ENCODE measurements at places on chromosomes 2 and 18. TPM values are rescaled to one million over a fixed set of nuclear protein-coding genes. Genes with fewer than 3 reads are reported as not detected.

GRCh38 chr2:40886655-40887054 lies 434.8 kb upstream of the SLC8A1 start:
- H3K4me3 ChIP-seq, result no peak overlapping the region
- no peak for DNase-seq
- H3K4me1 ChIP-seq, result no peaks in the 10 kb centered on the region
- H3K27ac ChIP-seq, result no peak overlapping the region
- H3K27me3 ChIP-seq, result no peaks in the 10 kb centered on the region

GRCh38 chr2:56680971-56681631 lies 497.3 kb downstream of the CCDC85A start:
- H3K4me3 ChIP-seq, result no peak overlapping the region
- H3K27me3 ChIP-seq, result no peaks in the 10 kb centered on the region
- H3K27ac ChIP-seq, result no peak overlapping the region

DNA sequence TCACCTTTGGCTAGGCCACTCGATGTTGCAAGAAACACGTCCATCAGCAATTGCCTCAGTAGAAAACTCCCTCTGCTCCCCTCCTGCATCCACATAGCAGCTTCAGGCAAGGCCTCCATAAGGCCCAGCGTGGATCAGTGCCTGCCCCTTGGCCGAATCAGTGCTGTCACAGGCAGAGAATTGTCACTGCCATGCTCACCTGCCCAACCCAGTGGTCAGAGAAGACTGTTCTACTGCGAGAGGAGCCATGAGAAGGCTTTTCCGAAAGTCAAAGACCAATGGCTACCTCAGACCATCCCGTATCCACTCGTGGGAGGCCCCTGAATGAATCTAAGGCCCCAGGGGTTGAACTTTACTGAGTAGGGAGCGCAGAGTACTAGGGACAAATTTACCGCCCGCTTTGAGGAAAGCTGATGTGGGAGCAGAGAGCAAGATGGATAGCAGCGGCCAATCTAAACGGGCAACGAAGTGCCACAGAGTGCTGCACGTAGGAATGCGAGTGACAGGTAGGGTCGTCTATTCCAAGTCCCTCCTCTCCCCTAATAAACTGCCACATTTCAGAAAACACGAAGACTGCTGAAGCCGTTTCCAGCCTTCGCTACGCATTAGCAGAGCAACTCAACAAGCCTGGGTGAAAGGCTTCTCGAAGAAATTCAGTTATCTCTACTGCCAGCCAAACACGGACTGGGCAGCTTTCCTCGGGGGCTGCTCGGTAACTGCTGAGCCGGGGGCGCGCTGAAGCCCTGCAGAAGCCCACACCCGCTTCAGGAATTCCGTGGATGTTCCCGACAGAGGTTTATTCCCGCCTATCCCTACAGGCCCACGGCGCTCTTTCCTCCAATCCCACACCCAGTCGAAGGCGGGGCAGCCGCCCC lies 968 bp upstream of the RALBP1 start:
- peaks cover 17% of the 10 kb centered on the region for H3K4me1 ChIP-seq
- peak overlapping the region; percentile 94 for H3K27ac ChIP-seq
- DNase-seq, result no peak
- H3K27me3 ChIP-seq, result peaks cover 3% of the 10 kb centered on the region

DNA sequence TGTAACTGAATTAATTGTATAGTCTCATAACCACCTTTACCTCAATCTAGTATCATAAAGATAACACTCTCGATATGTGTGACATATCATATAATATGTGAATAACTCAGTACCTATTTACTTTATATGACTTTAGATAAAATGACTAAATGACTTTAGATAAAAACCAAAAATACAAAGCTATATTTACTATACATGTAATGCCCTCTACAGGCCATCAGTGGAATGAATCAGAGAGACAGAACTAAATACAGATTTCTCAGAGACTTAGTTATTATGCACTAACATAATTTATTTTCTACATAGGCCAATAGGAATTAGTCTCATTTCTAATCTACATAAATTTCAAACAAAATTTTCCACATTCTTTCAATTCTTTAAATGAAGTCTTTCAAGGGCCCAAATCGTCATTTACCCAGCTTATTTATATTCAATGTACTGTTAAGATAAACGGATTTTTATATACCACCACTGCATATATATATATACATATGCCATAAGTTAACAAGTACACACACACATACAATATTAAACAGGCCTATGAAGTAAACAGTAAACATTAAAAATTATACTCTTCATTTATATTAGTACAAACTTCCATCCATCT lies 219.9 kb downstream of the EXOC6B start:
- no peak overlapping the region for H3K4me3 ChIP-seq
- H3K27me3 ChIP-seq, result no peaks in the 10 kb centered on the region
- H3K27ac ChIP-seq, result no peak overlapping the region
- H3K4me1 ChIP-seq, result peaks cover 18% of the 10 kb centered on the region
- DNase-seq, result no peak
- peaks cover 3% of the 10 kb centered on the region for H3K36me3 ChIP-seq

DNA sequence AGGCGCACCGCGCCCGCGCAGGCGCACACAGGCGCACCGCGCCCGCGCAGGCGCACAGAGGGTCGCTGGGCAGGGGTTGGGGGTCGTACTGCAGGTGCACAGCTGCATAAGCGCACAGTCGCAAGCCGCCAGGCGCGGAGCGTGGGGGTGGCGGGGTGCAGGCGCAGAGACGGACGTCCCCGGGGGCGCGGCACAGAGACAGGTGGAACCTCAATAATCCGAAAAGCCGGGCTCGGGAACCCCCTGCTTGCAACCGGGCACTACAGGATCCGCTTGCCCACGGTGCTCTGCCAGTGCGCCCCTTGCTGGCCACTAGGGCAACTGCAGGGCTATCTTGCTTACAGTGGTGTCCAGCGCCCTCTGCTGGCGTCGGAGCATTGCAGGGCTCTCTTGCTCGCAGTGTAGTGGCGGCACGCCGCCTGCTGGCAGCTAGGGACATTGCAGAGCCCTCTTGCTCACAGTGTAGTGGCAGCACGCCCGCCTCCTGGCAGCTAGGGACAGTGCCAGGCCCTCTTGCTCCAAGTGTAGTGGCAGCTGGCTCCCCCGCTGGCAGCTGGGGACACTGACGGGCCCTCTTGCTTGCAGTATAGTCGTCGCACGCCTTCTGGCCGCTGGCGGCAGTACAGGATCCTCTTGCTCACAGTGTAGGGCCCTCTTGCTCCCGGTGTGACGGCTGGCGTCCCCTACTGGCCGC lies 34.9 kb downstream of the FAM110C start:
- peaks cover 3% of the 10 kb centered on the region for H3K4me1 ChIP-seq
- no peak overlapping the region for H3K4me3 ChIP-seq
- H3K27me3 ChIP-seq, result peaks cover 11% of the 10 kb centered on the region
- H3K27ac ChIP-seq, result no peak overlapping the region
- peak; percentile 87 for DNase-seq

- no peak overlapping the region for H3K27ac ChIP-seq
- no peak overlapping the region for H3K4me3 ChIP-seq
- no peaks in the 10 kb centered on the region for H3K36me3 ChIP-seq
- DNase-seq, result no peak
Measured at GRCh38 chr2:145806546-145806945, 1286.6 kb upstream of the ZEB2 start.

DNA sequence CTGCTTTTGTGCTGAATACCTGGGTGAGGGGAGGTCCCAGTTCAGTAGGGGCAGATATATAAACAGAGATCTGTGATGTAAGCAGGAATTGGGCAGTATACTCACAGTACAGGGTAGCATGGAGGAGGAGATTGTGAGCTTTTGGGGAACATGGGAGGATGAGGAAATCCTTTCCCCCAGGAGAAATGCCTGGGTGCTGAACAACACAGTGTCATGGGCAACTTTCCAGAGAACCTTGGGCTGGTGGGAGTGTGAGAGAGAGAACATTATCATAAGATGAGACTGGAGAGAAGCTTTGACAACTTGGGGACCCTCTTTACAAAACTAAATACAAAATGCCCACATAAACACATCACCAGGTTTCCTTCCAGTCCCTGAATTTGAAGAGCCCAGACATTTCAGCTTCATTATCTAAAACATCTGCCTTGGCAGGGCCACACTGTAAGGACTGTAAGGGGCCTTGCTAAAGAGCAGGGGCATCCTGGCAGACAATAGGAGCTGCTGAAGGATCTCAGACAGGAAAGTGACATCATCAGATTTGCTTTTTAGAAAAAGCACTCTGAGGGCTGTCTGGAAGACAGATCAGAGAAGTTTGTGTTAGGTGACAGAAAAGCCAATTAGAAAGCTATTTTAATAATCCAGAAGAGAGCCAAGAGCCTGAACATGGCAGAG lies 303.1 kb upstream of the FBXO11 start:
- H3K27me3 ChIP-seq, result no peaks in the 10 kb centered on the region
- no peak overlapping the region for H3K27ac ChIP-seq
- no peaks in the 10 kb centered on the region for H3K36me3 ChIP-seq
- no peak overlapping the region for H3K4me3 ChIP-seq

- no peak overlapping the region for H3K27ac ChIP-seq
- H3K4me1 ChIP-seq, result no peaks in the 10 kb centered on the region
- no peaks in the 10 kb centered on the region for H3K27me3 ChIP-seq
- H3K4me3 ChIP-seq, result no peak overlapping the region
Measured at GRCh38 chr2:129237966-129238725, 741.3 kb upstream of the RAB6C start.

GRCh38 chr2:46748735-46749531 lies 166.7 kb downstream of the MCFD2 start:
- no peak overlapping the region for H3K4me3 ChIP-seq
- H3K36me3 ChIP-seq, result peaks cover 8% of the 10 kb centered on the region
- no peak overlapping the region for H3K27ac ChIP-seq
- no peaks in the 10 kb centered on the region for H3K27me3 ChIP-seq
- peaks cover 38% of the 10 kb centered on the region for H3K4me1 ChIP-seq
- DNase-seq, result no peak

- H3K36me3 ChIP-seq, result no peaks in the 10 kb centered on the region
- DNase-seq, result no peak
- H3K4me1 ChIP-seq, result peaks cover 2% of the 10 kb centered on the region
- H3K27me3 ChIP-seq, result peaks cover 2% of the 10 kb centered on the region
Measured at GRCh38 chr2:41966431-41966893, 81.4 kb upstream of the PKDCC start.

GRCh38 chr18:61992285-61992684 lies 99.5 kb upstream of the RNF152 start:
- no peaks in the 10 kb centered on the region for H3K36me3 ChIP-seq
- H3K4me3 ChIP-seq, result no peak overlapping the region
- peaks cover 6% of the 10 kb centered on the region for H3K4me1 ChIP-seq
- DNase-seq, result no peak
- no peak overlapping the region for H3K27ac ChIP-seq
- no peaks in the 10 kb centered on the region for H3K27me3 ChIP-seq

DNA sequence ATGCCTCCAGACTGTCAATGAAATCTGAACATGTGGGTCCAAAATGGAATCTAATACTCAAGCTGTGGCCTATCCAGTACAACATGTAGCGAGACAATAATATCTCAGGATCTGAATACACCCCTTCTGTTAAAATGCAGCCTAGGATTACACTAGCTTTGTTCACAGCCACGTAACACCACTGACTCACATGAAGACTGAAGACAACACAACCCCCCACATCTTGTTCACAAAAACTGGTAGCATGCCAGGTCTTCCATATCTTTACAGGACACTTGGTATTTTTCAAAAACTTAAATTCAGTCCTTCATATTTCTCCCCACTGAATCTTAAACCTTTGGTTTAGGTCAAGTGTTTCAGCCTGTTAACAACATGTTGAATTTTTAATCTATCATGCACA lies 84.2 kb downstream of the SLC8A1 start:
- peaks cover 1% of the 10 kb centered on the region for H3K27me3 ChIP-seq
- peaks cover 7% of the 10 kb centered on the region for H3K4me1 ChIP-seq
- H3K4me3 ChIP-seq, result no peak overlapping the region
- H3K36me3 ChIP-seq, result no peaks in the 10 kb centered on the region
- no peak overlapping the region for H3K27ac ChIP-seq
- DNase-seq, result no peak

DNA sequence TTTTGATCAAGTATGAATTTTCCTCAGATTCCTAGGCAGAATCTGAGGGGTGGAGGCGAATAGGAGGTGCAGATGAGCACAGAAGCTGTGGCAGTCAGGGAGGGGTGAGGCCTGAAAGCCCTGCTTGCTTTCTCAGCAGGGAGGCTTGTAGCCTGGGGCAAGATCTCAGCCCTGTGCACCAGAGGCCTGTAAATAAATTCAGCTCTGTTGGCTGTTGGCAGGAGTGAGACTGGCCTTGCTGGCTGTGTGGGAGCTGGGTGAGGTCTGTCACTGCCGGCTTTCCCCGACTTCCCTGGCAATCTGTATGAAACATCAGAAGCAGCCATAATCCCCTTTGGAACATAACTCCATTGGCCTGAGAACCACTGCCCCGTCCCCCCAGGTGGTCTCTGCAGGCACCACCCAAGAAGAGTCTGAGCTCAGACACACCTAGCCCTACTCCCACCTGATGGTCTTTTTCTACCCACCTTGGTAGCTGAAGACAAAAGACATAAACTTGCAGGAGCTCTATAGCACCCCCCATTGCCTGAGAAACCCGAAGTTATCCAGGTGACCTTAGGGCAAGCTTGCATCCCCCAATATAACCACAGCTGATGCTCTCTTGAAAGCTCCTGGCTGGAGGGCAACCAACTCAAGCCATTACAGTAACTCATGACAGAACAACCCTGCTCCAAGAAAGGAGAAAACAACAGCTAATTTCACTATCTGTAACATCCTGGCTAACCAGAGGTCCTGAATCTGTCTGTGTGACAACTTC lies 32.3 kb downstream of the EVA1A start:
- H3K27me3 ChIP-seq, result peaks cover 14% of the 10 kb centered on the region
- no peak overlapping the region for H3K27ac ChIP-seq
- no peaks in the 10 kb centered on the region for H3K36me3 ChIP-seq

DNA sequence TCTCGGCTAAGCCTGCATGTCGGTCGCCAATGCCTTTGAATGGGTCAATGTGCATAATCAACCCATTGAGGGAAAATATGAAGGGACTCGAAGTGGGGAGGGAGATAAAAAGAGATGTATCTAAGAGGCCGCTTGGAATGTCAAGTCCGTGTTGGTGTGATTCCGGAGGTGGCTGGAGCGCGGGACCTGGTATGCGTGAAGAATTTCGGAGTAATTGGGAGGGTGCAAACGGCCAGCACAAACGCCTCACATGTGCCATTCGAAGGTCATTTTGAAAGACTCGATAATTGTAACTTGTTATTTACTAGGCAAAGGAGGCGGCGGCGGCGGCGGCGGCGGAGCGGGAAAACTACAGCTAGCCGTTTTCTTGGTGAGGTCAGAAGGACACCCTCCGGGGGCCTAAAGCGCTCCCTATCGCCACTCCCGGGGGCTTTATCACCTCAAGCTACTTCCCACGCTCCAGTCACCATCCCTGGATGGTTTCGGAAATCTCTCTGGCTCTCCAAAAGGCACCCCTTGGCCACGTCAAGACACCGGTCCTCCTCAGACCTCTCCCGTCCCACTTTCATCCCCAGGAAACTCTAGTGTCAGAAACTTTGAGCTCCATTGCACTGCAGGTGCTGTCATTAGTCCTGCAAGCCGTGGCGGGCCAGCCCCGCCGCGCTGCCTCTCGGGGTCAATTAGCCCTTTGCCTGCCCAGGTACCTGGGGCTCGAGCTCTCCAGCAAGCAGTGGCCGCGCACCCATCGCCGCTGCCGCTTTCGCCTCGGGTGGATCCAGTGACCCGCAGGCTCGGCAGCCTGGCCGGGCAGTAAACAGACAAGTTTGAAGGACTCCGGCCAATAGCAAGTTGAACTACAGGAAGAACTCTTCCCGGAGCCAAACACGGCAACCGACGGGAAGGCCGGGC lies 1.5 kb downstream of the ERBB4 start:
- peaks cover 45% of the 10 kb centered on the region for H3K27me3 ChIP-seq
- DNase-seq, result no peak
- H3K4me3 ChIP-seq, result peak overlapping the region; percentile 29

SERPINB3 gene
- not detected for total RNA-seq

RFX8 gene
- 0.18 TPM for total RNA-seq

SESTD1 gene
- total RNA-seq, result 2.6 TPM

ALK gene
- total RNA-seq, result not detected

CCDC68 gene
- total RNA-seq, result not detected

PARD3B gene
- 0.11 TPM for total RNA-seq

All from activated CD8-positive, alpha-beta T cell treated with anti-CD3 and anti-CD28 coated beads for 36 hours (primary cell).